ENCODE measurements at places on chromosomes 7 and 10. TPM values are rescaled to one million over a fixed set of nuclear protein-coding genes. Genes with fewer than 3 reads are reported as not detected.

GRCh38 chr7:17043012-17043877 lies 161.5 kb upstream of the AGR3 start:
- DNase-seq, result no peak

- DNase-seq, result peak; percentile 5
Measured at GRCh38 chr10:120607016-120607709, 150.1 kb downstream of the PLPP4 start.

The WNT16 gene
- polyA plus RNA-seq, result not detected

DNA sequence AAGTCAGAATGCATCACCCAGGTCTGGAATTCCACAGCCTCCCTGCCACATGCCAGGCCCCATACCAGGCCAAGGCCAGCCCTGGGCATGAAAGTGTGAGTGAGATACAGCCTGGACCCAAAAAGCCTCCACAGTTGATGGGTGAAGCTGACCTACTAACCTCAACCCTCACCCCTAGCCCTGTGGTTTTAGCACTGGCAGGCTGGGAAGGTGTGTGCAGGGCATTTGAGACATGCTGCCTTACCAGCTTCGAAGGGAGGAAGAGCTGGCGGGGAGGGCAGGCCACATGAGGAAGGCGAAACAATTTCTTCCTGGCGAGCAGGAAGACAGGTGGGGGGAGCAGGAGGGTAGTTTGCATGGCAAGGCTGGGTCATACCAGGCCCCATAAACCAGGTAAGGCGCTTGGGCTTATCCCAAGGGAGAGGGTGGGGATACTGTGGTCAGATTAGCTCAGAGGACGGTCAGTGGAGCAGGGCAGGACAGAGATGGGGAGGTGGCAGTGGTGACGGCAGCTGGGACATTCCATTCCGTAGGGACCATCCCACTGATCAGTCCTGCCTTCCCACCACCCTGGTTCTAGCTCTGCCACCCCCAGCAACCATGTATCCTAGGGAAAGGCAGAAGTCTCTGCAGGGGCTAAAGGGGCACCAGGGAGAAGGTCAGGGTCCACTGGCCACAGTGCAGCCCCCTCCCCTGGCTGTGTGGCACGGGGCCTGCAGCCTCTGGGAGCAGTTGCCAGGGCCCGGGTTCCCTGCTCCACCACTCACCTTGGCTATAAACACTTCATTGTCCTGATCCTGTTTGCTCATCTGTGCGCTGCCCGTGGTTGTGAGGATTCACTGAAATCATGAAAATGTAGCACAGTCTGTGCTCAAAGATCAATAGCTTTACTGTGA lies 155.8 kb downstream of the NRF1 start:
- DNase-seq, result no peak

DNA sequence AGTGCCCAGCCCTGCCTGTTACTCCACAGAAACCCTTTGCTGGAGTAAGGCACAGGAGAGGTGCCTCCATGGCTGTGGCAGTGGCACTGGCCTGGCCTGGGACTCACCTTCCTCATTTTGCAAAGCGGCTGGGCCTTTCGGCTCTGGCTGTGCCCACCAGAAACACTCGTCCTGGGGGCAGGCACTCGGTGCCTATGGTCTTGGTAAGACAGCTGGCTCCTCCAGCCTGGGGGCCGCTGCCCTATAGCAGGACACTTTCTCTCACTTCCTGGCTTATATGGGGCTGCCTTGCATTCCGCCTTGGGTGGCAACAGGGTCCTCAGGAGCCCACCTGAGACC lies 13.2 kb downstream of the ZMIZ1 start:
- DNase-seq, result no peak

Measured in liver (tissue), 10 donors.